ENCODE measurements at places on chromosomes 5 and 9.

- DNase-seq, result no peak
These were observed 15.1 kb downstream of the SLC28A3 start for GRCh38 chr9:84325347-84325973.

GRCh38 chr9:109817846-109818472 lies 38.0 kb downstream of the PALM2AKAP2 start:
- DNase-seq, result peak; percentile 70

DNA sequence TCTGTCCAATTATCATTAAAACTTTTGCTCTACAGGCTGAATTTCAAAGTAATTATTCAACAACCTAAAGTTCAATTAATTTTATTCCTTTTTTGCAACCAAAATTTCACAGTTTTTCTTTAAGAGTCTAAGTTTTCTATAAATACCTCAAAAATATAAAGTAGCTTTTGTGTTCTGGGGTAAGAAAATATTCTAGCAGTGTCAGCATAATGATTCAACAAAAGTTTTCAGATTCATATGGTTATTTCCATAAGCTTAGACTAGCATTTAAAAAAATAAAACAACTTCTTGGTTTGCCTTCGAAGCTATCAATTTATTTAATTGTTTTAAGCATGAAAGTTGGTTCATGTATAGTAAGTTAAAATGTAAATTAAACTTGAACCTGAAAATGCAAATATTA lies 1962.3 kb upstream of the CDH6 start:
- no peak for DNase-seq

- peak; percentile 52 for DNase-seq
These were observed 115.9 kb downstream of the RGS3 start for GRCh38 chr9:113579283-113580040.

- DNase-seq, result no peak
These were observed 11.9 kb upstream of the OR13C8 start for GRCh38 chr9:104556830-104557634.

- DNase-seq, result no peak
These were observed 8.1 kb upstream of the COL5A1 start for GRCh38 chr9:134633362-134634142.

- no peak for DNase-seq
These were observed 12.8 kb upstream of the SLC25A51 start for GRCh38 chr9:37916471-37917312.

DNA sequence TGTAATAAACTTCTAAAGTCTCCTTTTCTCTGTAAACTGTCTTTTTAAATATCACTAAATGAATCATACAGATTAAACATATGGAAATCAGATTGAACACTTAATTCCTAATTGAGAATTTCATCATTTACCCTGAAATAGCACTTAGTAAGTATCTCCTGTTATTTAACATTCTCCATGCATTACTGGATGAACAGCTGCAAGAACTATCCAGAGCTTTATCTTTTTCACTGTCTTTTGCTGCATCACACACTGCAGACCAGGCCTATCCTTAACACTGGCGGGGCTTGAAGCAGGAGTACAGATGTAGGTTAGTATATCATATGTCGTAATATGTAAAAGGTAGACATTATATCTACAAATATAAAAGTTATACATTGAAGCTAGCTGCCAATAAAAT lies 108.7 kb upstream of the EFNA5 start:
- no peak for DNase-seq

GRCh38 chr5:252546-252945 lies 18.9 kb upstream of the PDCD6 start:
- DNase-seq, result no peak

GRCh38 chr5:11048760-11049159 lies 287.7 kb upstream of the DAP start:
- DNase-seq, result no peak

DNA sequence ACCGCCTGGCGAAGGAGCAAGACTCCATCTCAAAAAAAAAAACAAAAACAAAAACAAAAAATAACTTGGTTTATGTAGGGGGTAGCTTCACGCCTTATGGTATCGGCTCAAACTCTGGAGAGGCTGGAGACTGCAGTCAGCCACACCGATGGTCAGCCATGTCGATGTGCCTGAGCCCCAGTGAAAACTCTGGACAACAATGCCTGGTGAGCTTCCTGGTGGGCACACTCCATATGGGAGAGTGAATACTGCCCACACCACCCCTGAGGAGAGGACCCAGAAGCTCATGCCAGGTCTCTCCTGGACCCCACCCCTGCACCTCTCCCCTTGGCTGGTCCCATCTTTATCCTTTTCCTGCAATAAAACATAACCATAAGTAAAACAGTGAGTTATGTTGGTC lies 19.6 kb downstream of the IPPK start:
- DNase-seq, result no peak

GRCh38 chr5:139495638-139496435 lies 13.3 kb upstream of the STING1 start:
- no peak for DNase-seq

- no peak for DNase-seq
These were observed 43.2 kb downstream of the EXD3 start for GRCh38 chr9:137379761-137380161.

DNA sequence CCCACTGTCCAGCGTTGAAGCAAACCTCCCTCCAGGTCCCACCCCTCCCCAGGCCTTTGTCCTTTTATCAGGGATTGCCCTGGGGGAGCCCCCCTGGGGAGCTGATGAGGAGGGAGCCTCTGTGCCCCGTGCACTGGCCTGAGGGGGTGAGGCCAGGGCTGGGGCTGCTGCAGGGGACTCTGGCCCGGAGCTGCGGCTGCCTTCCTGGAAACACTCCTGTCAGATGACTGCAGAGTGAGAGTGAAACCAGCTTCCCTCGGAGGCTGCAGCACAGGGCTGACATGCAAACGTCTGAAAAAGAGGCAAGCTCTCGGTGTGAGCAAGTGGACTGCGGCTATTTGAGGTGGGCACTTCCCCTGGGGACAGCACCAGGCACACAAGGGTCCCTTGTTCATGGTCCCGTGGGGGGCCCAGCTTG lies 4.6 kb upstream of the TRAF2 start:
- DNase-seq, result peak; percentile 49

GRCh38 chr5:81608976-81609375 lies 141.9 kb downstream of the SSBP2 start:
- DNase-seq, result no peak

GRCh38 chr9:77392328-77392727 lies 215.0 kb downstream of the VPS13A start:
- no peak for DNase-seq

DNA sequence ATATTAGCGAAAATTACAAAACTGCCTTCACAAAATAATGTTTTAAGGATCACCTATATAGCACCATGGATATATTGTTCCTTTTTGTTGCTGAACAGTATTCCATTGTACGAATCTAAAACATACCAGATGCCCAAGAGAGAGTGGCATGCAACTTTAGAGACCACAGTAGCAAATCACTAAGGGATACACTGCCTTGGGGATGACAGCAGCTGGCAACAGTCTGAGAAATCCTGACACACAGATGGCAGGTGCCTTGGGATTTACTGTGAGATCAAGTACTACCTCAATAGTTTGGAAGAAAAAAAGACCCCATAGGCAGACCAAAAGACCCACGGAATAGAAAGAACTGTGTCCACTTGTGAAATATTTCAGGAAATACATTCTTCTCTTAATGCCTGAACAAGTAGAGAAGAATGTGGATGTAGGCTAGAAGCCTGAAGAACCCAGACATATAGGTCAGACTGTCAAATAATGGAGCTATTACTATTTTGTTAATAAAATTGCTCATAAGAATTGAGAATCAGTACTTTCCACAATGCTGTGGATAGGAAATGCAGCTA lies 53.4 kb downstream of the PLPP1 start:
- DNase-seq, result no peak

DNA sequence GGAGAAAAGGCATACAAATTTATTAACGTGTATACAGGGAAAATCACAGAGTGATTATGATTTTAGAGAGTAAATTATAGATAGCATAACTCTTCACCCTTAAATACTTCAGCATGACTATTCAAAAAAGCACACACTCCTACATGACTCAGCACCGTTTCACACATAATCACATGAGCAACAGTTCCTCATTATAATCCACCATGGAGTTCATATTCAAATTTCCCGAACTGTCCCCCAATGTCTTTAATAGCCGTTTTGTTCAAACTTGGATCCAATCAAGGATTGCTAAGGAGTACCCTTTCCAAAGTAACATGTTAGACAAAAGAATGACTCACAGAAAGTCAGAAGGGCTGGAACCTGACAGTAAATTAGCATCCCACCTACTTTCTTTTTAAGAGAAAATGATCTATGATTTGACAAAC lies 32.1 kb downstream of the RAPGEF1 start:
- DNase-seq, result no peak

DNA sequence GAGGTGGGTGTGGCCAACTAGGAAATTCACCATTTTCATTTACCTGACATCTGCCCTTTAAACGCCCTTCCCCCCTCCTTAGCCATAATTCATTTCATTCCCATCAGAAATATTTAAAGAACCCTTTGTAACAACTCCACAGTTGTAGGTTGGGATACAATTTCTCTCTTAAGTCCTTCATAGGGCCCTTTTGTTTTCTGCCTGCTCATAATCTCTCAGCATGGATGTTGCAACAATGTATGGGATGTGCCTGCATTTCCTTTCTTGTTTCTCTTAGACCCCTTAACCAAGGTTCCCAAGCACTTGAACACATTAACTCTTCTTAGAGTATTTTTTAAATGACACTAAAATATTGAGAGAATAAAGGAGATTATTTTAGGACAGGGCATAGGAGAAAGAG lies 51.7 kb upstream of the MYO10 start:
- DNase-seq, result no peak

- DNase-seq, result no peak
These were observed 35.2 kb downstream of the NCS1 start for GRCh38 chr9:130207241-130207992.

DNA sequence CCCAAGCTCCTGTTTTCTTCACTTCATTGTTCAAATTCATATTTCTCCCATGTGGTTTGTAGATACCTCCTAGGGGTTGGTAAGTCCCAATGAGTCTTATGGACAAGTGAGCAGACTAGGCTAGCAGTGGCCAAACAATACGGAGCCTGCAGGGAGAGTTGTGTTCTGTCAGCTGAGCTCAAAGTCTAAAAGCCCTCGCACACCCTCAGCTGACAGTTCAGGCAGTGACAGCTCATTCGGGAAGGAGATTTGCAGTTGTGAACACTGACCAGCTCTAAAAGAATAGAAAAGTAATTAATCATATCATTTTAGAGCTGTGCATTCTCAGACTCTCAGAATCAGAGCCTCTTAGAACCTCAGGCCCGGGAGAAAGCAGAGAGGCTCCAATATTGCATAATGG lies 95.1 kb downstream of the SH3TC2 start:
- no peak for DNase-seq

- DNase-seq, result peak; percentile 76
These were observed 2.8 kb downstream of the PDLIM7 start for GRCh38 chr5:177494346-177495195.

DNA sequence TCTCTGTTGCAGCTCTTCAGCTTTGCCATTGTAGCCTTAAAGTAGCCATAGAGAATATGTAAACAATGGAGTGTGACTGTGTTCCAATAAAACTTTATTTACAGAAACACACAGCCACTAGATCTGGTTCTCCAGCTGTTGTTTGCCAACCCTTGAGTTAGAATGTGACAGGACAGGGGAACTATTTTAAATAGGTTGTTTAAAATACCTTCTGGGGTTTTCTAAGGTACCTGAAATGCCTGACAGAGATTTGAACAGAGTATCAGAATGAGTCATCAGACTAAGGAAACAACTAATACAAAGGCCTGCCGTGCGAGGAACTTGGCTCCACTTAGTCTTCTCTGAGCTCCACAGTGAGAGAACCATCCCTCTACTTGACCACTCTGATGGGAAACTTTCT lies 85.4 kb downstream of the HSD17B4 start:
- no peak for DNase-seq

- DNase-seq, result no peak
These were observed 204.1 kb upstream of the MEF2C start for GRCh38 chr5:89087128-89087527.

GRCh38 chr5:98641671-98642070 lies 131.8 kb upstream of the RGMB start:
- no peak for DNase-seq

DNA sequence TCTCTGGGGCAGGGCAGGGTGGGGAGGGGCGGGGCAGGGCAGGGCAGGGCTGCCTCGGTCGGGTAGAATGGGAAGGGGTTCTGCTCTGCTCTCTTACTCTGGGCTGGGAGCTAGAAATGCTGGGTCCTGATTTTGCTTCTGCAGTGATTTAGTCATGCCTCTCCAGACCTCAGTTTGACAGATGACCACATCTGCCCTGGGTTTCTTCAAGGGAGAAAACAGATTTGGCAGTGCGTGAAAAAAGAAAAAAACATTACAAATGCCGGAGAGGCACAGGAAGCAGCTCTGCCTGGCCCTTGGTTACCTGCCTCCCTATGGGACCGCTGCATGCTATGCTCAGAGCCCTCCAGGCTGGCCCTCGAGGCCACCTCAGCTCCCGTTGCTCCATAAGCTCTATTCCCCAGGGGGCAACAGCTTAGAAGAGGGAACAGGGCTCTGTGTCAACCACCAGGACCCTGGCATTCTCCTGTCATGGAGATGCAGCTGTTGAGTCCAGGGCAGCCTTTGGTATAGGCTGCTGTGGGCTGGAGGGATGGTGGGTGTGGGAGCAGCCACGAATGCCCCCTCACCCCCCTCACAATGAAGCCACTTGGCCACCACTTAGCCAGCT lies 53.2 kb upstream of the UBTD2 start:
- DNase-seq, result no peak

DNA sequence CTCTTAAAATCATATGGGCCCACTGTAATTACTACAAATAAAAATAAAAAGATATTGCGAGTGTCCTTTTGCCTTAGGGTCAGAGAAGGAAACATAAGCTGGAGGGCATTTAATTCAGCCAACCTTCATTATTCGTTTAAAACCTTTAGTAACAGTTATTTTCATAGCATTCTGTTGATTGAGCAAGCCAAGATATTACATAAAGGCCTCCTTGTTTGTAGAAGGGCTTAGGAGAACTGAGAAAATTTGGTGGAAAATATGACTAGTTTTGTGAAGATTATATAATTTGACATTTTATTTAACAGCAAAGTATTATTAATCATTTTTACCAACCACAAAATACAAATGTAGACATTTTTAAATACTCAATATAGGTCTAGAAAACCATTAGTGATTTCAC lies 62.2 kb downstream of the COX7C start:
- DNase-seq, result no peak
